IPS DF 19.7 (cell line): ENCODE measurements at places on chromosomes 6 and 20.
A peak's percentile ranks its signal among the peaks of the same experiment; 100 is the strongest.

DNA sequence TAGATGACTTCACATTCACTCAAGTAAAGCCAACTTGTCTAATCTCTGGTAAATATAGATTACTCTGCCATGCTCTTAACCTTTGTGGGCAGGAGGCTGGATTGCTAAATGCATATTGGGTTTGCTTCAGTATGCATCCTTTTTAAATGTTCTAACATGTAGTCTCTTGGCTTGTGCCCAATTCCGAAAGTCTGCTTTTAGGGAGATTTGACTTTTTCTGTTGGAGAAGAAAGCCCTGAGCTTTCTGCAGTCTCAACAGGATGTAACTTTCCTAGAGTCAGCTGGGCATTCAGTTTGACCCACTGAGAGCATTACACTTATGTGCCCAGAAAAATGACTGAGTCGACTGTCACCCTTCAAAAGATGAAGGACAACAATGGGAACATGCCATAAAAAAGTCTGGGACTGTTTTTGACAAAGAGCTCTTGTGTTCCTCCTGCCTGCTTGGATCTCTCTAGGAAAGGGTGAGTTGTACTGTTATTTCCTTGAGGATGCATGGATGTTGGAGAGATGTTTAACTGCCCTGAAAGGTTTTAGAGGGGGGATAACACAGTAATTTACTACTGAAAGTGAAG lies 299.4 kb downstream of the ZFAND3 start:
- DNase-seq, result no peak

GRCh38 chr6:16688436-16688835 lies 72.8 kb downstream of the ATXN1 start:
- no peak for DNase-seq

- DNase-seq, result no peak
Observed at GRCh38 chr6:73675466-73676098, 20.4 kb upstream of the CD109 start.

DNA sequence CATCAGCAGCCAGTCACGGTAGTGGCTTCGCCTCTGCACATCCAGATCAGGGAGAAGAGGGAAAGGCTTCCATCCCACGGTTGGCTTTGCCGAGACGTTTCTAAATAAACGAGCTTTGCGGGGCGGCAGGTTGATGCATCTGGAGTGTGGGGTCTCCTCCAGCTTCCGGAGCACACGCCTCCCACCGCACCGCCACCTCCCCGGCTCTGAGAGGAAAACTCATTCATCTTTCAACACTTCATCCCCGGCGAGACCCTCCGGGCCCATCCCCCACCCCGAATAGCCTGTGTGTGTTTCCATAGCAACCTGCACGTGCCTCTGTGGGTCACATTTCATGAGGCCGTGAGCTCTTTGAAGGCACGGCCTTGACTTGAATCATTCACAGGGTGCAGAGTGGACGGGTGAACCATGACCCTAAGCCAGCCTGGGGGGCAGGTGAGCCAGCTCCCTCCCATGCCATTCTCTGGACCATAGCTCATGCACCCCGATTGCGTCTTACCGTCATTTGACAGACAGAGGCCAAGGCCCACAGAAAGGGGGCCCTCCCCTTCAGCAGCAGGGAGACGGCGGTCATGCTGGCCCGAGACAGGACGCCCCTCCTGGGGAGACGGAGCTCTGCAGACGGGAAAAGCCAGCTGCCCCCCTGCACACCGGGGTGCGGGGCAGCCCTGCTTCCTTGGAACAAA lies 16.2 kb upstream of the CHRNA4 start:
- no peak for DNase-seq

GRCh38 chr20:32215147-32215546 lies 7.5 kb downstream of the POFUT1 start:
- no peak for DNase-seq

- DNase-seq, result no peak
Observed at GRCh38 chr6:53790886-53791285, 3.9 kb upstream of the LRRC1 start.

DNA sequence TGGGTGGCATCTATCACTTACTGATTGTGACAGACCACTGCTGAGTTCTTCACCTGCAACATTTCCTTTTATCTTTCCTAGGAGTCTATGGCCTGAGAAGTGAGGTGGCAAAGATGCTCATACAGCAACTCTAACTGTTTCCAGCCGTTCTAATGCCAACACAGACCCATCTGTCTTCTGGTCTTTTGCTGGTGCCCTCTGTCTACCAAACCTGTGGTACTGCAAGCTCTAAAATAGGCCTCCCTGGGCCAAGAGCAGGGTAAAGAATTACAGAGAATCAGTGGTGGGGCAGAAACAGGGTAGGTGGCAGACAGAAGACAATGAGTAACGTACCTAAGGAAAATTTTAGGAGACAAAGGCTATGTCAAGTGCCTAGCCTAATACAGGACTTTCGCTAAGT lies 611.0 kb upstream of the FLRT3 start:
- no peak for DNase-seq

DNA sequence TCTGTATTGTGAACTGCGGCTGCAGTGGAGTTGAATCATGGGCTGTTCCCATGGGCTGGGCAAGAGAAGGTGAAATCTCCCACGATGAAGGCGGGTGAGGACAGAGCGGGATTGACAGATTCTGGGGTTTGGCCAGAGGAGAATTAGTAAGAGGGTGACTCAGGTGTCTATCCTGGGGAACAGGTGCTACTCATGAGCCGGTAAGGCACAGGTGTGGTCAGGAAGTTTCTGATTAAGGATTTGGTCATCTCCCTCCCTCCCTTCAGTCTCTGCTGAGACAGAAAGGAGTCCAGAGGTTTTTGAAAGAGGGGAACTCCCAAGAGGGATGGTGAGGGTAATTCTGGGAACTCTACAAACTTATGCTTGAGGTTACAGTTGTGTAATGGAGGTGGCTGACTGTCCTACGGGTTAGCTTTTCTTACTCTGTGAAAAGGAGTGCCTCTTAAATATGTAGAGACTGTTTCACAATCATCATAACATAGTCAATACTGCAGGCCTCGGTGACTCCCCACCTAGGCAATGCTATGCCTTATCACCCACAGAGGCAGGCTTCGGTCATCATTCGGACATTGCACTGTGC lies 31.5 kb downstream of the SERPINB1 start:
- DNase-seq, result no peak

DNA sequence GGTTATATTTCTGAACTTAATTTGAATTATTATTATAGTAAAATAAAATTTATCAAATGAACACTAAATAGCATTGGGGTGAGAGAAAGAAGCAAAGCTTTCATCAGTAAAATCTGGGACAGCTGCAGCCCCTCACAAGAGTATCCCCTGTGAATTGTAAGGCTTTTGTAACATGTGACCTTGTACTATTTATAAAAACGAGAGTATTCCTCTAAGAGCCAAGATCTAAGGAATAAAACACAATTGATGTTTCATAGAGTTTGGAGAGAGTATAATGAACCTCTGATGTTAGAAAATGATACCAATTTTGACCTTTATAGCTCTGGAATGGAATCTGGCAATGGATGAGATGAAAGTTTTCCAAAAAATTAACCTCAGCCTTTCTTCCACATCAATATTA lies 617.2 kb upstream of the ID4 start:
- no peak for DNase-seq

- DNase-seq, result no peak
Observed at GRCh38 chr6:44829836-44830235, 442.3 kb downstream of the CDC5L start.

- DNase-seq, result no peak
Observed at GRCh38 chr20:37230200-37230599, 31.4 kb downstream of the GHRH start.

DNA sequence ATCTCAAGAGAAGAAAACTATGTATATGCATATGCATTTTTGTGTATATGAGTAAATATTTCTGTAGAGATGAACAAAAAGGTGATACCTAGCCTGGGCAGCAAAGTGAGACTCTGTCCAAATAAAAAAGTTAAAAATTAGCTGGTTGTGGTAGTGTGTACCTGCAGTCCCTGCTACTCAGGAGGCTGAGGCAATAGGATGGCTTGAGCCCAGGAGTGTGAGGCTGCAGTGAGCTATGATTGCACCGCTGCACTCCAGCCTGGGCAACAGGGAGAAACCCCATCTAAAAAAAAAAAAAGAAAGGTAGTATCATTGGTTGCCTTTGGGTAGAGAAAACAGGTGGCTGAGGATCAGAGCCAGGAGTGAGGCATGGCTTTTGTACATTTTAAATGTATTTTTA lies 50.9 kb downstream of the KLHL31 start:
- no peak for DNase-seq

- DNase-seq, result peak; percentile 100
Observed at GRCh38 chr6:36027501-36028087, at the start of gene MAPK14. TSS of gene MAPK14 (plus strand) at chr6:36027808. CDS start at chr6:36028158, 350 bp downstream.

- no peak for DNase-seq
Observed at GRCh38 chr6:109503327-109504224, 20.6 kb upstream of the ZBTB24 start.

- DNase-seq, result no peak
Observed at GRCh38 chr6:170090561-170090960, 200.3 kb downstream of the DLL1 start.

GRCh38 chr6:110552076-110552475 lies 75.7 kb upstream of the SLC22A16 start:
- no peak for DNase-seq
